HCT116 (cell line): ENCODE measurements at places on chromosomes 7 and 10. TPM values are rescaled to one million over a fixed set of nuclear protein-coding genes. Genes with fewer than 3 reads are reported as not detected.

GRCh38 chr7:149373089-149373488 lies 87.8 kb downstream of the ZNF777 start:
- no peak overlapping the region for H3K27ac ChIP-seq
- no peaks in the 10 kb centered on the region for H3K27me3 ChIP-seq

Gene RAMP3
- total RNA-seq: not detected

- no peak for DNase-seq
- H3K36me3 ChIP-seq: no peaks in the 10 kb centered on the region
- peak overlapping the region; percentile 49 for H3K4me3 ChIP-seq
- H3K27me3 ChIP-seq: no peaks in the 10 kb centered on the region
- H3K27ac ChIP-seq: no peak overlapping the region
Measured at GRCh38 chr7:107043921-107044346, 571 bp upstream of the PRKAR2B start.

GRCh38 chr7:387132-388022 lies 97.4 kb downstream of the FOXL3 start:
- H3K4me3 ChIP-seq: no peak overlapping the region
- no peak overlapping the region for H3K27ac ChIP-seq
- no peaks in the 10 kb centered on the region for H3K4me1 ChIP-seq
- no peaks in the 10 kb centered on the region for H3K36me3 ChIP-seq
- DNase-seq: no peak
- H3K27me3 ChIP-seq: no peaks in the 10 kb centered on the region

- H3K36me3 ChIP-seq: no peaks in the 10 kb centered on the region
- no peak overlapping the region for H3K4me3 ChIP-seq
- no peak for DNase-seq
- no peak overlapping the region for H3K27ac ChIP-seq
Measured at GRCh38 chr10:6395606-6396005, 184.5 kb downstream of the PRKCQ start.

- DNase-seq: no peak
- no peaks in the 10 kb centered on the region for H3K27me3 ChIP-seq
- H3K27ac ChIP-seq: no peak overlapping the region
- no peak overlapping the region for H3K4me3 ChIP-seq
- H3K36me3 ChIP-seq: no peaks in the 10 kb centered on the region
Measured at GRCh38 chr10:13019280-13019679, 17.8 kb upstream of the CCDC3 start.

DNA sequence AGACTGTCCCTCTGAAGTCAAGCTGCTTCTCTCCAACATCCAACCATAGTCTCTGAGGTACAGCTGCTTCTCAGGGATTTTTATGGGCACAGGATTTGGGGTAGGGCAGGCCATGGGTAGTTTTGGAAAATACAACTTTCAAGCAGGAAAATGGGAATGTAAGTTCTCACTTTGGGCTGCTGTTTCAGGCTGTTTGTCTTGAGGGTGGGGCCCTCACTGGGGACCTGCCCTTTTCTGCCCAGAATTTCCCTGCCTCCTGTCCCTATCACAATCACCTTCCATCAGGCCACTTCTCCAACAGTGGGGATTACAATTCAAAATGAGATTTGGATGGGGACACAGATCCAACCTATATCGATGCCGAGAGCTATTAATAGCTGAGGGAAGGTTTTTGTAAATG lies 24.5 kb downstream of the SSMEM1 start:
- no peaks in the 10 kb centered on the region for H3K4me1 ChIP-seq
- H3K27me3 ChIP-seq: no peaks in the 10 kb centered on the region
- H3K4me3 ChIP-seq: no peak overlapping the region
- no peak for DNase-seq

- H3K4me1 ChIP-seq: peaks cover 20% of the 10 kb centered on the region
- H3K36me3 ChIP-seq: peaks cover under 1% of the 10 kb centered on the region; the same call in 1 of the 2 replicates
- no peak for DNase-seq
- no peak overlapping the region for H3K27ac ChIP-seq
- H3K27me3 ChIP-seq: no peaks in the 10 kb centered on the region
- no peak overlapping the region for H3K4me3 ChIP-seq
Measured at GRCh38 chr10:69213591-69214311, 6.4 kb upstream of the HKDC1 start.

Gene SUGCT
- total RNA-seq: 4.4 TPM

GRCh38 chr10:110978204-110978603 lies 58.8 kb downstream of the SHOC2 start:
- H3K27ac ChIP-seq: no peak overlapping the region
- H3K4me1 ChIP-seq: no peaks in the 10 kb centered on the region
- no peak for DNase-seq
- no peaks in the 10 kb centered on the region for H3K36me3 ChIP-seq

Gene ZKSCAN1
- 61.2 TPM for total RNA-seq

DNA sequence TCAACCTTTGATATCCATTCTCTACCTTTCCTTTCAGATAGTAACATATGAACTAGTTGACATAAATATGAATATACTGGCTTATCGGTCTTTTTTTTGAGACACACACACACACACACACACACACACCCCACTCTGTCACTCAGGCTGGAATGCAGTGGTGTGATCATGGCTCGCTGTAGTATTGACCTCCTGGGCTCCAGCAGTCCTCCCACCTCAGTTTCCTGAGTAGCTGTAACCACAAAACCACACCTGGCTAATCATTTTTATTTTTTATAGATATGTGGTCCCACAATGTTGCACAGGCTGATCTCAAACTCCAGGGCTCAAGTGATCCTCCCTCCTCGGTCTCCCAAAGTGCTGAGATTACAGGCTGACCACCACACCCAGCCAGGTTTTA lies 14.2 kb upstream of the NT5C3A start:
- no peaks in the 10 kb centered on the region for H3K36me3 ChIP-seq
- H3K4me1 ChIP-seq: no peaks in the 10 kb centered on the region
- H3K27me3 ChIP-seq: peaks cover 3% of the 10 kb centered on the region; the same call in 1 of the 2 replicates
- no peak for DNase-seq
- H3K27ac ChIP-seq: no peak overlapping the region

Gene CALCR
- total RNA-seq: 0.10 TPM

DNA sequence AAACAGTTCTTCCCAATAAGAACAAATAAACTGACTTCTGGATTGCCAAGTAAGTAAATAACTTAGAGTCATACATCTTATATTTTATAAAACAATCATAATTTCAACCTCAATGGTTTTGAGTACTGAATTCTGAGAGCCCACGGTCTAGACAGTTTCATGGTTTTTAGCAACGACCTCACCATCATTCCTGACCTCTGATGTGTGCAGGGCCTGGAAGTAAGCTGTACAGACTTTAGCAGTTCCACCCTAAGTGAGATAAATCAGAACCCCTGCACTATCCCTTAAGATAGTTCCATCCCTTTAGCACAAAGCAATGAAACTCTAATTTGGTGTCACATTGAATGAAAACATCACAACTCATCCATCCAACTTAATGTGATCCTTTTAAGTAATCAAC lies 86.0 kb downstream of the NEBL start:
- no peaks in the 10 kb centered on the region for H3K4me1 ChIP-seq
- no peaks in the 10 kb centered on the region for H3K27me3 ChIP-seq
- no peaks in the 10 kb centered on the region; the same call in 1 of the 2 replicates for H3K36me3 ChIP-seq
- H3K27ac ChIP-seq: no peak overlapping the region
- DNase-seq: no peak

Gene INMT
- total RNA-seq: 0.32 TPM

- no peaks in the 10 kb centered on the region for H3K36me3 ChIP-seq
- H3K4me3 ChIP-seq: no peak overlapping the region
- no peaks in the 10 kb centered on the region for H3K27me3 ChIP-seq
- no peaks in the 10 kb centered on the region; the same call in 1 of the 2 replicates for H3K4me1 ChIP-seq
Measured at GRCh38 chr10:88379575-88379974, 203.5 kb downstream of the RNLS start.

Gene SPDYE9
- total RNA-seq: not detected

- H3K27ac ChIP-seq: peak overlapping the region; percentile 80
- H3K4me3 ChIP-seq: peak overlapping the region; percentile 70
- H3K36me3 ChIP-seq: no peaks in the 10 kb centered on the region
- H3K4me1 ChIP-seq: peaks cover 9% of the 10 kb centered on the region
- DNase-seq: no peak
- H3K27me3 ChIP-seq: no peaks in the 10 kb centered on the region
Measured at GRCh38 chr10:94402843-94403379, 570 bp downstream of the TBC1D12 start.

GRCh38 chr7:142615508-142615907 lies 133.8 kb upstream of the PRSS1 start:
- H3K4me1 ChIP-seq: no peaks in the 10 kb centered on the region
- H3K36me3 ChIP-seq: no peaks in the 10 kb centered on the region
- H3K27me3 ChIP-seq: peaks cover 6% of the 10 kb centered on the region; the same call in 1 of the 2 replicates
- no peak for DNase-seq
- H3K27ac ChIP-seq: no peak overlapping the region

Gene WDFY4
- 0.22 TPM for total RNA-seq

Gene UNCX
- not detected for total RNA-seq

Gene DRGX
- total RNA-seq: not detected

DNA sequence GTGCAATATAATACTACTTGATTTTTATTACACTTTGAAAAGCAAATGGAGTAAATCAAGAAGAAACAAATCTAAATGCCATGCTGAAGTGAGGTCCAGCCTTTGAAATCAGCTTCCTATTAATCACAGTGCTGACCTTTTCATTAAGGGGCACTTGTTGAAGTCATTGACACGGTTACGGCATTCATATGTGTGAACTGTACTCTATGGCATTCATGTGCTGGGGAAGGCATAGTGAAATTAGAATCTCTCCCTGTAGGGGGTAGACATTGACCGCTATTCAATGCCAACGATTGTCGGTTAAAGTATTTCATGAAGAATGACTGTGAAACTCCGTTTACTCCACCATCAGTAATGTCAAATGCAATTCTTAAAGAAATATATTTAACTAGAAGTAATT lies 296.1 kb upstream of the SEMA3A start:
- no peak overlapping the region for H3K4me3 ChIP-seq
- H3K36me3 ChIP-seq: no peaks in the 10 kb centered on the region
- no peak for DNase-seq
- no peaks in the 10 kb centered on the region for H3K4me1 ChIP-seq
- no peaks in the 10 kb centered on the region for H3K27me3 ChIP-seq
- H3K27ac ChIP-seq: no peak overlapping the region

DNA sequence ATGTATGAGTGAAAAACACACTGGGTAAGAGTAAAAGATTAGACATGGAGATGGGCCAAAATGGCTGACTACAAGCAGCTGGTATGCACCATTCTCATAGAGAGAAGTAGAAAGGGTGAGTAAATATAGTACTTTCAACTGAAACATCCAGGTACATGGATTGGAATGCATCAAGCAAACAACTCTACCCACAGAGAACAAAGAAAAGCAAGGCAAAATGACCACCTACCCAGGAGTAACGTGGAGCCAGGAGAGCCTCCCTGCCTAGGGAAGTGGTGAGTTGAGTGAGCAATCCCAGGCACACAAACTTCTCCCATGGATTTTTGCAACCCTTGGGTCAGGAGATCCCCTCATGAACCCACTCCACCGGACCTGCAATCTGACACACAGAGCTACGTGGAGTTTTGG lies 212.8 kb downstream of the PTN start:
- no peaks in the 10 kb centered on the region for H3K27me3 ChIP-seq
- no peak for DNase-seq
- H3K4me1 ChIP-seq: no peaks in the 10 kb centered on the region
- no peaks in the 10 kb centered on the region for H3K36me3 ChIP-seq

- H3K4me1 ChIP-seq: no peaks in the 10 kb centered on the region
- DNase-seq: no peak
- H3K36me3 ChIP-seq: no peaks in the 10 kb centered on the region
- no peaks in the 10 kb centered on the region for H3K27me3 ChIP-seq
- no peak overlapping the region for H3K27ac ChIP-seq
- H3K4me3 ChIP-seq: no peak overlapping the region
Measured at GRCh38 chr10:129222436-129222835, 244.6 kb upstream of the MGMT start.

- H3K27ac ChIP-seq: no peak overlapping the region
- no peak for DNase-seq
- H3K27me3 ChIP-seq: no peaks in the 10 kb centered on the region
- no peak overlapping the region for H3K4me3 ChIP-seq
- no peaks in the 10 kb centered on the region for H3K36me3 ChIP-seq
Measured at GRCh38 chr7:100752994-100753393, 19.6 kb downstream of the ZAN start.

Gene FAM237B
- total RNA-seq: not detected

- no peaks in the 10 kb centered on the region for H3K36me3 ChIP-seq
- H3K27me3 ChIP-seq: no peaks in the 10 kb centered on the region; the same call in 1 of the 2 replicates
- DNase-seq: no peak
- no peak overlapping the region for H3K4me3 ChIP-seq
- H3K4me1 ChIP-seq: no peaks in the 10 kb centered on the region
Measured at GRCh38 chr7:42628054-42628453, 283.8 kb downstream of the C7orf25 start.

- H3K4me3 ChIP-seq: peak overlapping the region; percentile 59; the same call in 1 of the 2 replicates
- peaks cover 41% of the 10 kb centered on the region for H3K27me3 ChIP-seq
- H3K27ac ChIP-seq: no peak overlapping the region
- peaks cover 14% of the 10 kb centered on the region; the same call in 1 of the 2 replicates for H3K4me1 ChIP-seq
Measured at GRCh38 chr10:45375101-45375500, 1.1 kb downstream of the ALOX5 start.

Gene GIMAP7
- 0.25 TPM for total RNA-seq

GRCh38 chr10:77726732-77727131 lies 89.1 kb upstream of the KCNMA1 start:
- H3K27me3 ChIP-seq: no peaks in the 10 kb centered on the region
- H3K4me1 ChIP-seq: no peaks in the 10 kb centered on the region
- no peak overlapping the region for H3K27ac ChIP-seq
- no peak overlapping the region for H3K4me3 ChIP-seq
- no peak for DNase-seq
- no peaks in the 10 kb centered on the region for H3K36me3 ChIP-seq
